Left lung (tissue), 14 donors: ENCODE measurements at places on chromosomes 13 and 19. TPM values are rescaled to one million over a fixed set of nuclear protein-coding genes. Genes with fewer than 3 reads are reported as not detected.

DNA sequence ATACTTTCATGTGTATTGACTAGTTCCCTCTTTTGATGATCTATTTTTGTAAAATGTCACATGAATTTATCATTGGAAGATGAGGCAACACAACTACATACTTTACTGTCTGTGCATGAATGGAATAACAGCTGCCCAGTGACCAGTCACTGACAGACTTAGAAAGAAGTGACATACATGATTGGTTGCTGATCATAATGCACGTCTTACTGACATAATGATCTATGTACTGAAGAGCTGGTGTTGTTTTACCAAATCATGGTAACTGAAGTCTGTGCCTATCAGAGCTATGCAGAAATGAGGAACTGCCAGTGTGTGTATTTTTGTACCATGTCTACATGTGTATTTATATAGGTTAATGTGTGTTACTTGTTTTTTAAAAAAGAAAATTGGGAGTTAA lies 26.5 kb downstream of the GPR18 start:
- no peak overlapping the region for H3K4me3 ChIP-seq
- peaks cover 44% of the 10 kb centered on the region for H3K4me1 ChIP-seq
- no peak overlapping the region for H3K27ac ChIP-seq
- H3K27me3 ChIP-seq, result no peaks in the 10 kb centered on the region
- no peak for DNase-seq

DNA sequence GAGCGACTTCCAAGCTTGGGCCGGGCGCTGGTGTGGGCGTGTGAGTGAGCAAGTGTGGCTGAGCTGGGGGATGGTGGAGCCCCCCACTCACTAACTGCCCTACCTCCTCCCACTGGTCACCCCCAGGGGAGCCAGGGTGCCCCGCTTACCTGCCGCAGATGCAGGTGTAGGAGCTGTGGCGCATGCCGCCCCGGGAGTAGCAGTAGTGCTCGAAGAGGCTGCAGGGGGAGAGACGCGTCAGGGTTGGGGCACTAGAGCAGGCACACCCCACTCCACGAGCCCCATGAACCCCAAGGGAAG lies 39.9 kb downstream of the CEBPG start:
- H3K27me3 ChIP-seq, result no peaks in the 10 kb centered on the region
- peak; percentile 71 for DNase-seq

- no peaks in the 10 kb centered on the region for H3K4me1 ChIP-seq
- no peaks in the 10 kb centered on the region for H3K27me3 ChIP-seq
- H3K27ac ChIP-seq, result no peak overlapping the region
- DNase-seq, result no peak
These were observed 15.4 kb downstream of the CERS4 start for GRCh38 chr19:8224394-8225145.

Gene CYP2S1
- 22.5 TPM for total RNA-seq

GRCh38 chr19:41879080-41879479 lies 2.0 kb downstream of the CD79A start:
- peaks cover 54% of the 10 kb centered on the region for H3K4me1 ChIP-seq
- no peak for DNase-seq
- no peaks in the 10 kb centered on the region for H3K27me3 ChIP-seq
- H3K36me3 ChIP-seq, result no peaks in the 10 kb centered on the region

DNA sequence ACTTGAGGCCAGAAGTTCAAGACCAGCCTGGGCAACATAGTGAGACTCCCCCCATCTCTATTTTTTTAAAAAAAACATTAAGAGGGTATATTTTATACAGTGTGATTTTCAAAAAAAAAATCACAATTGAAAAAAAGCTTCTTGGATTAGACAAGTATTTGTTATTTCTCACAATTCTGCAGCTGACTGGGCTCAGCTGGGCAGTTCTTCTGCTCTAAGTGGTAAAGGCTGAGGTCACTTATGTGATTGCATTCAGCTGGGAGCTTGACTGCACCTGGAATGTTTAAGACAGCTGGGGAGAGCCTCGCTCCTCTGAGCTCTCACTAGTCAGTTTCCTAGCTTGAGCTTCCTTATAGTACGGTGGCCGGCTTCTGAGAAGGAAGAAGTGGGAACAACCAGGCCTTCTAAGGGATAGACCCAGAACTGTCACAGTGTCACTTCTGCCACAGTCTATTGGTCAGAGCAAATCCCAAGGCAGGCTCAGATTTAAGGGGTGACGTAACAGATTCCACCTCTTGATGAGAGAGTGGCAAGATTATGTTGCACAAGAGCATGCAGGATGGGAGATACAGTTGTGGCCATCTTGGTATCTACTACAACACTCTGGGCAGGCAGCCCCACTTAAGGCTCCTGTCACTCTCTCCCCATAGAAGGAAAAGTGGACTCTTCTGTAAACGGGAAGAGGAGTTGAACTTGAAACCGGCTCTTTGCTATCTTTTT lies 19.7 kb upstream of the IRGC start:
- no peak for DNase-seq
- no peak overlapping the region for H3K4me3 ChIP-seq
- H3K36me3 ChIP-seq, result no peaks in the 10 kb centered on the region
- H3K27me3 ChIP-seq, result peaks cover 18% of the 10 kb centered on the region

Gene FKRP
- 20.9 TPM for total RNA-seq

- no peaks in the 10 kb centered on the region for H3K4me1 ChIP-seq
- no peaks in the 10 kb centered on the region for H3K36me3 ChIP-seq
- no peak overlapping the region for H3K4me3 ChIP-seq
- peaks cover 10% of the 10 kb centered on the region for H3K27me3 ChIP-seq
- no peak overlapping the region for H3K27ac ChIP-seq
These were observed 17.1 kb upstream of the MAP3K10 start for GRCh38 chr19:40174092-40174491.

Gene IL27RA
- 14.0 TPM for total RNA-seq

DNA sequence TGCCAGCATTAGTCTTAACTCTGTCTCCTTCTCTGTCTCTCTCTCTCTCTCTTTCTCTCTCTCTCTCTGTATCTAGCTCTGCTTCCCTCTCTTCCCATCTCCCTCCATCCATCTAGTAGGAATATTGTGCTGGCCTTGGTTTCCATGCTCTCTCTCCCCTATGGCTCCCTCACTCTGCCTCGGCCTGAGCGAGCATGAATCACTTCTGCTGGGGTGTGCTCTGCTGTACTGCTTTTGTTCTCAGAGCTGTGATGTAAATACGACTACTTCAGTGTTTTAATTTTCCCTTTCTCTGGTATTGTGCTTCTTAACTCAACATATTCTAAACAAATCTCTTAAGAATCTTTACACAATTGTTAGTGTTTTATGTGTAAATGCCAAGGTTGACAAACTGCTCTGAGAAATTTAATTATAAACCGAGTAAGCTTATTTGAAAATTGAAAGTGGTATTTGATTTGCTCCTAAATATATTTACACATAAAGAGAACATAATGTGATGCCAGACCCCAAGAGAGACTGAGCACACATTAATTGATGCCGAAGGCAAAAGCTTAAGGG lies 211.5 kb upstream of the KL start:
- H3K4me1 ChIP-seq, result no peaks in the 10 kb centered on the region
- no peak overlapping the region for H3K27ac ChIP-seq
- H3K27me3 ChIP-seq, result no peaks in the 10 kb centered on the region
- no peak for DNase-seq

- H3K4me3 ChIP-seq, result no peak overlapping the region
- H3K27ac ChIP-seq, result no peak overlapping the region
- H3K4me1 ChIP-seq, result no peaks in the 10 kb centered on the region
These were observed 644.9 kb upstream of the PCDH20 start for GRCh38 chr13:62060570-62060969.

DNA sequence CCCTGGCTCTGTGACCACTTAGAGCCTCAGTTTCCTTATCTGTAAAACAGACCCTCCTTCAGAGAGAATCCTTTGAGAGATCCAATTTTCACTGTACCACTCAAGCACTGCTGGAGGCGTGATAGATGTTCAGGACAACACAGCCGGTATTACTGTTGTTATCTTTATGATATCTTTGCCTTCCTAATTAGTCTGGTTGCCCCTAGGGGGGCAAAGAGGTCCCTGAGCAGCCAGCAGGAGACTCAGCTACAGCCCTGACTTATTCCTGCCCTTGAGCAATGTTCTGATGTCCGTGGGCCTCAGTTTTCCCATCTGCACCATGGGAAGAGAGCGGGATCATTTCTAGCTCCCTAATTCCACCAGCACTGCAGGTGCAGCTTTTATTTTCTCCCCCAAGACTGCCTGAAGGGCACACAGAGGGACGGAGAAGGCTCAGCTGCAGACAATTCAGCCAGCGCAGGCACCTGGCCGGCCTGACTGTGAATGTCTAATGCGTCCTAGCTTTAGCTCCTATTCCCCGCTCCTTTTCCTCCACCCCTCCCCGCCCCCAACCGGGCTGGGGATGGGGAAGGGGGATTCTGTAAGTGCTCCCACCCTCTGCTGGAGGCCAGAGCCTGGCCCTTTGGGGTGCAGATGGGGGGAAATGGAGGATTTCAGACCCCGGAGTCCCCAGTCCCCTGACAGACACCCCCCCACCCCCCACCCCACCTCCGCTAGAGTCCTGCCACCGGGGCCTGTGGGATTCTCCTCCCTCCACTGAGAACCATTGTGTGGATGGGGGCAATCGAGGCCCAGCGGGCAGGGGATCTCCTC lies 16.2 kb downstream of the TLE5 start:
- H3K36me3 ChIP-seq, result no peaks in the 10 kb centered on the region
- no peak for DNase-seq
- H3K4me1 ChIP-seq, result peaks cover 18% of the 10 kb centered on the region
- no peak overlapping the region for H3K4me3 ChIP-seq
- no peak overlapping the region for H3K27ac ChIP-seq

Gene FREM2
- 12.4 TPM for total RNA-seq

Gene EFNB2
- total RNA-seq, result 40.2 TPM

DNA sequence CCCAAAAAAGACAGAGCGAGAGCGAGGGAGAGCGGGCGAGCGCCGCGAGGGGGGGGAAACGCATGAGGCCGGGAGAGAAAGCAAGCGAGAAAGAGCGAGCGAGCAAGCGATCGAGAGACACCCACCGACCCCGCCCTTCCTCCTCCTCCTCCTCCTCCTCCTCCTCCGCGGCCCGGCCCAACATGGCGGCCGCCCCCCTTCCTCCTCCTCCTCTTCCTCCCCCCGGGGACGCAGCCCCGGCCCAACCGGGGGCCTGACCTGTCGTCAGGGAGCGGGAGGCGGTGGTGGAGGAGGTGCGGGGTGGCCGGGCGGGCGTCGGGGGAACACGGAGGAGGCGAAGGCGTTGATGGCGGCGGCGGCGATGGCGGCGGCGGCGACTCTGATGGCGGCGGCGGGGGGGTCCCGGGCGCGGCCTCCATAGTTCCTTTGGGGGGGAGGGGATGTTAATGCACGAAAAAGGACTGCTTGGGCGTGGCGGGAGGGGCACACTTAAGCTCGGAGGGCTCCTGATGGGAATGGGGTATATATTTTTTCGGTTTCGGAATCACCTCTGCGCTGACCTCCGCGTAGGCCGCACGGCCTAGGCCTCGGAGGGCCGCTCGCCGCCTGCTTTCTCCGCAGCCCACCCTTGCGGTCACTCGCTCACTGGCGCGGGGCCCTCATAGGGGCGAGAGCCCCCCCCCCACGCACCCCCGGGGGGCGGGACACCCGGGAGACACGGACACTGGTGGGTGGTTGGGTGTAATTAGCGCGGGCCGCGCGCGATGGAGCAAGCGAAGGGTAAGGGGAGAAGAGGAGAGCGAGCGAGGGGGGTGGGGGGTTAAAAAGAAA lies 1.2 kb downstream of the ZC3H4 start:
- no peaks in the 10 kb centered on the region for H3K27me3 ChIP-seq

DNA sequence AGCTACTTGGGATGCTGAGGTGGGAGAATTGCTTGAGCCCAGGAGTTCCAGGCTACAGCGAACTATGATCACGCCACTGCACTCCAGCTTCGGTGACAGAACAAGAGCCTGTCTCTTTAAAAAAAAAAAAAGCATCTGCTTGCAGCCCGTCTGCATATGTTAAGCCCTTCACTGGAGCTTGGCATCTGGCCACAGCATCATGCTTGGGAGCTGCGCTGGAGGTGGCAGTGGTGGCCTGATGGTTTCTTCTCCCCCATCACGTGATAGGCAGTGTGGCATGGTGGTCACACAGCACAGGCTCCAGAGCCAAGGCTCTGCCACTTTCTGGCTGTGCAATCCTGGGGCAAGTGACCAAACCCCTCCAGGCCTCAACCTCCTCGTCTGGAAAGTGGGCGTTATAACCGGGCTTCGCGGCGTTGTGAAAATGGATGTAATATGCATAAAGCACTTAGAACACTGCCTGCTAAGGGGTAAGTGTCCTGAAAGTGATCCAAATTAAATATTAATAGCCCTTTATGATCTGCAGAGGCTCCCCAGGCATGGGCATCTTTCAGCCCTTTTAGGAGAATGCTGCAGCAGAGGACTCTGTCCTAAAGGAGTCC lies 24.4 kb downstream of the MARK4 start:
- no peaks in the 10 kb centered on the region for H3K4me1 ChIP-seq
- H3K36me3 ChIP-seq, result no peaks in the 10 kb centered on the region
- no peaks in the 10 kb centered on the region for H3K27me3 ChIP-seq
- H3K27ac ChIP-seq, result no peak overlapping the region
- no peak overlapping the region for H3K4me3 ChIP-seq

Gene MAST1
- total RNA-seq, result 0.29 TPM

Gene OLFM2
- total RNA-seq, result 7.6 TPM

Gene ZNF726
- 4.0 TPM for total RNA-seq

- no peak overlapping the region for H3K4me3 ChIP-seq
- no peaks in the 10 kb centered on the region for H3K27me3 ChIP-seq
- no peaks in the 10 kb centered on the region for H3K4me1 ChIP-seq
- H3K36me3 ChIP-seq, result no peaks in the 10 kb centered on the region
- no peak overlapping the region for H3K27ac ChIP-seq
These were observed 320.3 kb downstream of the SHISA2 start for GRCh38 chr13:25731536-25731935.

Gene CBLC
- 5.2 TPM for total RNA-seq

- H3K27me3 ChIP-seq, result no peaks in the 10 kb centered on the region
- H3K36me3 ChIP-seq, result no peaks in the 10 kb centered on the region
- peak; percentile 21 for DNase-seq
- H3K27ac ChIP-seq, result peak overlapping the region; percentile 41
- no peak overlapping the region for H3K4me3 ChIP-seq
- H3K4me1 ChIP-seq, result peaks cover 7% of the 10 kb centered on the region
These were observed 31.3 kb upstream of the HOMER3 start for GRCh38 chr19:18972301-18972811.

GRCh38 chr19:45079911-45080370 lies 881 bp downstream of the GEMIN7 start:
- H3K27me3 ChIP-seq, result no peaks in the 10 kb centered on the region
- peaks cover 44% of the 10 kb centered on the region for H3K4me1 ChIP-seq
- H3K4me3 ChIP-seq, result peak overlapping the region; percentile 90
- H3K36me3 ChIP-seq, result no peaks in the 10 kb centered on the region
- H3K27ac ChIP-seq, result no peak overlapping the region

- H3K4me1 ChIP-seq, result peaks cover 68% of the 10 kb centered on the region
- H3K27ac ChIP-seq, result peak overlapping the region; percentile 97
- no peaks in the 10 kb centered on the region for H3K36me3 ChIP-seq
- no peak overlapping the region for H3K4me3 ChIP-seq
- no peak for DNase-seq
- no peaks in the 10 kb centered on the region for H3K27me3 ChIP-seq
These were observed 51.8 kb downstream of the TSSK6 start for GRCh38 chr19:19463348-19464117.

DNA sequence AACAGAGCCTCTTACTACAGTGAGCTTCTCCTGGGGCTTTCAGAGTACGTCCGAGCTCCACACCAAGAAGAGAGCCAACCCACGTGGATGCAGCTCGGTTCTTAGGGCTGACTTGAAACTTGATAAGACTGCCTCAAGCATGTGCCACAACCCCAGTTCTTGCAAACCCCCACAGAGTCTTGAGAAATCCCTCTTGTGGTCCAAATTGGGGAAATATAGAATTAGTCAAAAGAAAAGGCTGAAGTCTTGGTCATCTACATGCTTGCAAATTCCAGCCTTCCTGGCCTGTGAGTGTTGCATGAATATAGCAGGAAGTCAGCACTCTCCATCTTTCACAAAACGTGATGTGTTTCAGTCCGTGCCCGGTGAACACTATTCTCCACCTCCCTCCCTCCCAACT lies 95.2 kb downstream of the GGACT start:
- no peak overlapping the region for H3K27ac ChIP-seq
- DNase-seq, result no peak
- H3K4me1 ChIP-seq, result peaks cover 60% of the 10 kb centered on the region
- no peaks in the 10 kb centered on the region for H3K27me3 ChIP-seq
